ENCODE measurements at places on chromosomes 5 and 9. TPM values are rescaled to one million over a fixed set of nuclear protein-coding genes. Genes with fewer than 3 reads are reported as not detected.

DNA sequence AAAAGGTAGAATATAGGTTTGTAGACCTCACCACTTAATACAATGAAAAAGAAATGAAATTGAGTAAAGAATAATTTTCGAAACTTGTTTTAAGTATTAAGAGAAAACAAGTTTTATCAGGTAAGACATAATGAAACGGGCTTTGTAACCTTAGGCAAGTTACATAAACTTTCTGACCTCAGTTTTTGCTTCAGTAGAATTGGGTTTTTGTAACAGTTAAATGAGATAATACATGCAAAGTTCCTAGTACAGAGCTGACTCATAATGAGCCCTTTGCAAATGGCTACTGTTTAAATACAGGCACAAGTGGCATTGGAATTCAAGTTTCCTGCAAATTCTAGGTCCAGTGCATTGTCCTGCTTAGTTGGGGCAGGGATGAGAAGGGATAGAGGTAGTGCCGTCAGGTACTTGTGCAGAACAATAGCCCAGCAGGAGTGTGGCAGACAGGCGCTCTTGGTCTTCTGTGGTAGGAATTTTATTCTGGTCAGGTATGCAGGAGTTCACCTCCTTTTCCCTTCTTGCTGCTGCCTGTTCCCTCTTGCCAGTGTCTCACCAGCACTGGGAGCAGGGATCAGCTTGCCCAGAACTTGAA lies 203.8 kb downstream of the PBX3 start:
- H3K4me1 ChIP-seq: no peaks in the 10 kb centered on the region
- H3K4me3 ChIP-seq: no peak overlapping the region
- H3K27me3 ChIP-seq: no peaks in the 10 kb centered on the region
- no peak for DNase-seq

- no peak overlapping the region for H3K4me3 ChIP-seq
- H3K27me3 ChIP-seq: peaks cover 86% of the 10 kb centered on the region
- no peak overlapping the region for H3K27ac ChIP-seq
- no peaks in the 10 kb centered on the region for H3K36me3 ChIP-seq
- DNase-seq: no peak
These were observed 75.4 kb upstream of the ARAP3 start for GRCh38 chr5:141757402-141757801.

DNA sequence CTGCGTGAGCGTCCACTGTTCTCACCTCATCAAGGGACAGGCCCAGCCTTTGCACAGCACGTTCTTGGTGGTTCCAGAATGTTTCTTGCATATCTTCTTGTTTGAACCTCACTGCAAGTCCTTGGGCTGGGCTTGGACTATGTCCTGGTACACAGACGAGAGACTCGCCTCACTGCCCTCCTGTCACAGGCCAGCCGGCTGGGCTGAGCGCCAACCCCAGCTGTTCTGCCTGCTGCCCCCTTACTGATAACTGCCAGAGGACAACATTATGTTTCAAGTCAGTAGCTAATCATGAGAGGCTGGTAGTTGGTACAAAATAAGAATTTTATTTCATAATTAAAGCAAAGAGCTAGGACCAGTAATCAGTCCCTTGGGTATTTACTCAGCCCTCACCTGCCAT lies 52.8 kb upstream of the LRRTM2 start:
- DNase-seq: peak; percentile 82
- H3K36me3 ChIP-seq: peaks cover 80% of the 10 kb centered on the region
- peaks cover 42% of the 10 kb centered on the region for H3K4me1 ChIP-seq
- H3K4me3 ChIP-seq: no peak overlapping the region

DNA sequence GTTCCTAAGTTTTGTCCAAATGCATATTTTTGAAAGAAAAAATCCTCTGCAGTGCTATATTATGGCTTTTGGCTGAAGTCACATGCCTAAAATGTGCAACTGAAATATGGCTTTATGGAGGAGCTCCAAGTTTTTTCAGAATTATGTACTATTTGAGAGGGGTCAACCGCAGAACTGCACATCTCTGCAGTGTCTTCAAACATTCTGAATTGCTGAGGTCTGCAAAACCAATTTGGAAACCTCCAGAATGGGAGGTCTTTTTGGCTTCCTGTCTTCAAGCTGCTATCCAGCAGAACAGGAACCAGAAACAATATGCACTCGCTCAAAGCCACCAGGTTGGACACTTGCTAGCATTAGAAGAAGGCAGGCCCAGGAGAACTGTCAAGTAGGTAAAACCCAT lies 376.0 kb upstream of the PAPPA start:
- no peak overlapping the region for H3K27ac ChIP-seq
- no peak overlapping the region for H3K4me3 ChIP-seq
- no peak for DNase-seq
- no peaks in the 10 kb centered on the region for H3K4me1 ChIP-seq

DNA sequence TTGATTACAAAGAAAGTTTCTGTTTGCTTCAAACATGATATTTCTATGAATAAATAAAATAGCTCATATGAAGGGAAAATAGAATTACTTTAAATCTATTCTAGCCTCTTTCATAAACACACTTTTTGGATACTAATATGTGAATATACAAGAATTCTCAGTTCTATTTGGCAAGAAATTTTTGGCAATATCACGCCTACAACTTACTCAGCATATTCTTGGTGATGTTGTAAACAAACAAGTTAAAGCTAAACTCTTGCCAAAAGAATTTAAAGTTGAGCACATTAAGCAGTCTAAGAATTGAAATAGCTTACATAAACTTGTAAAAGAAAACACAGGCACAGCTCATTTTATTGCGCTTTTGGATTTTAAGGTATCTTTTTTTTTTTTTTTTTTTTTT lies 209.8 kb downstream of the CDH12 start:
- H3K36me3 ChIP-seq: no peaks in the 10 kb centered on the region
- DNase-seq: no peak
- no peaks in the 10 kb centered on the region for H3K4me1 ChIP-seq
- H3K27me3 ChIP-seq: no peaks in the 10 kb centered on the region
- no peak overlapping the region for H3K27ac ChIP-seq

DNA sequence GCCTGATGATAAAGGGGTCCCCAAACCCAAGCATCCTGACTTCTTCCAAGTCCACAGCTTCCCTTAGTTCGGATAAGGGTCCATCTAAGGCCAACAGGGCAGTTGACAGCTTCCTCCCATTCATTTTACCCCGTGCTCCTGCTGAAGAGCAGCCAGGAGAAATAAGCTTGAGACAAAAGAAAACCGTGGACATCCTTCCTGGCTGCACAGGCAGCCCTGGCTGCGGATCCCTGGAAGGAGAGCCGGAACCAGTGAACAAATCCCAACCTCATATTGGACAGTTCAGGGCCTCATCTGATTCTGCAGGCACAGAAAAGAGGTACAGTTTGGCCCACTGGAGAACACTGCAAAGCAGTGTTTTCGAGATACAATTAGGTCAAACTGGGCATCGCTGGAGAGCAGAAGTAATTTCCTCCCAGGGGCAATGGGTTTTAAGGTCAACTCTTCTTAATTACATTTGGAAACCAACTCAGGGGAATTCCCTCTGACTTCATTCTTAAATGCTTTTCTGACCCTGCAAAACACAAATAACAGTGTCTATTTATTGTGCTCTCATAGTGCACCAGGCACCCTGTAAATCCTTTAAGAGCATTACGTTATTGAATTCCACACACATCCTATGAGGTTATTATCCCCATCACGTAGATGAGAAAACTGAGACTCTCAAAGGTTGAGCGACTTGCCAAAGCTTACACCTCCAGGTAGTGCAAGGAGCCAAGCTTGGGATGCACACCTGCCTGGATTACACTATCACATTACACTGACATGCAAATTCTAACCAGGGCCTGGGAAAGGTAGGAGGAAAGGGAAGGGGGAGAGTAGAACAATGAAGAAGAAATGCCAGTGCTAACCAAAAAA lies 21.2 kb downstream of the ADAM19 start:
- H3K36me3 ChIP-seq: no peaks in the 10 kb centered on the region
- DNase-seq: no peak
- no peaks in the 10 kb centered on the region for H3K27me3 ChIP-seq
- H3K27ac ChIP-seq: peak overlapping the region; percentile 46
- no peak overlapping the region for H3K4me3 ChIP-seq

DNA sequence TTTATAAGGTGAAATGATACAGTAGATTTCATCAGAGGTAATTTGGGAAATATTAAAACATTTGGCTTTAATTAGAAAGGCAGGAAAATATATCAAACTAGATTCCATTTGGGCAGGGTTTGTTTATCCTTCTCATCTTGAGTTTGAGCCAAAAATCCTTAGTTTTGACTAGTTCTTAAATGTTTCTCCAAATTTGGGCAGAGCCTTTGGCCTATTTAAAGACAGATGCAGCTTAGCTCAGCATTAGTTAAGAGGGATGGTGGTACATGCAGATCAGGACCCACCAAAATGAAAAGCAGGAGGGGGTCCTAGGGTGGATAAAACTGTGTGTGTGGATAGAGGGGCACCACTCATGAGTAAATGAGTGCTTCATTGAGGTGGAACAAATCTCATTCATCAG lies 20.3 kb upstream of the ARRDC3 start:
- no peak overlapping the region for H3K27ac ChIP-seq
- no peak overlapping the region for H3K4me3 ChIP-seq
- H3K36me3 ChIP-seq: no peaks in the 10 kb centered on the region
- no peaks in the 10 kb centered on the region for H3K4me1 ChIP-seq
- DNase-seq: no peak
- no peaks in the 10 kb centered on the region for H3K27me3 ChIP-seq

- H3K27me3 ChIP-seq: no peaks in the 10 kb centered on the region
- H3K27ac ChIP-seq: no peak overlapping the region
- no peaks in the 10 kb centered on the region for H3K36me3 ChIP-seq
These were observed 149.8 kb upstream of the SLC28A3 start for GRCh38 chr9:84490206-84490841.

DNA sequence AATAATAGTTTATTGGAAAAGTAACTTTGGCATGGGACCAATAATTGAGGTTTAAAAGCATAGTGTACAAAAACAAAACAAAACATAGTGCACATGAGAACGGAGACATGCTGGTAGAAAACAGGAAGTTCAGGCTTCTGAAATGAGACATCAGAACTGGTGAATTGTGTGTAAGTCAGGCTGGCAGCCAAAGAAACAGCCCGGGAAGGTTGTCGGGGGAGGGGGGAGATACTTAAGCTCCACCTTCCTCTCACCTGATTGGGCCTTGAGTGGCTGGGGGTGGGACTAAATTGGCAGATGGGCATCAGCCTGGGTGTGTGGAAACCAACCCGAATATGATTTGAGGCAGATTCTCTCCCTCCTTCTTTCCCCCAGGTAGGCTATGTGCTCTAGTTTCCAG lies 256.3 kb downstream of the SMARCA2 start:
- no peak overlapping the region for H3K27ac ChIP-seq
- no peaks in the 10 kb centered on the region for H3K27me3 ChIP-seq
- H3K4me3 ChIP-seq: no peak overlapping the region
- peak; percentile 25 for DNase-seq

- no peaks in the 10 kb centered on the region for H3K27me3 ChIP-seq
- no peak overlapping the region for H3K4me3 ChIP-seq
- DNase-seq: peak; percentile 13
- H3K4me1 ChIP-seq: peaks cover 9% of the 10 kb centered on the region
- peaks cover 52% of the 10 kb centered on the region for H3K36me3 ChIP-seq
These were observed 99.2 kb downstream of the PHF2 start for GRCh38 chr9:93675336-93676150.

GRCh38 chr5:96317945-96318344 lies 115.1 kb downstream of the PCSK1 start:
- H3K27ac ChIP-seq: no peak overlapping the region
- H3K4me1 ChIP-seq: peaks cover 15% of the 10 kb centered on the region
- no peak for DNase-seq

- no peaks in the 10 kb centered on the region for H3K4me1 ChIP-seq
- no peak overlapping the region for H3K27ac ChIP-seq
- no peak overlapping the region for H3K4me3 ChIP-seq
These were observed 435.5 kb downstream of the CAAP1 start for GRCh38 chr9:26457151-26457550.

- H3K27me3 ChIP-seq: no peaks in the 10 kb centered on the region
- peaks cover 18% of the 10 kb centered on the region for H3K4me1 ChIP-seq
- no peak overlapping the region for H3K4me3 ChIP-seq
- H3K36me3 ChIP-seq: peaks cover 71% of the 10 kb centered on the region
These were observed 97.5 kb downstream of the DMXL1 start for GRCh38 chr5:119168401-119168800.

CER1 gene
- not detected for total RNA-seq

SPATA31E1 gene
- total RNA-seq: not detected

EPB41L4A gene
- 17.8 TPM for total RNA-seq

FAM169A gene
- total RNA-seq: 6.3 TPM

GABRB2 gene
- 0.11 TPM for total RNA-seq

SYNPO gene
- 715 TPM for total RNA-seq

DOCK8 gene
- total RNA-seq: 3.7 TPM

KLF4 gene
- total RNA-seq: 28.0 TPM

Measured in left ventricle myocardium inferior (tissue), 1 donor.